ENCODE measurements at places on chromosomes 13 and 19.

- DNase-seq = peak; percentile 36
Observed at GRCh38 chr19:50046649-50047503, 21.1 kb downstream of the ZNF473 start.

- no peak for DNase-seq
Observed at GRCh38 chr19:32692727-32693061, 1.1 kb downstream of the NUDT19 start.

- no peak for DNase-seq
Observed at GRCh38 chr13:52428295-52428694, 22.1 kb downstream of the VPS36 start.

DNA sequence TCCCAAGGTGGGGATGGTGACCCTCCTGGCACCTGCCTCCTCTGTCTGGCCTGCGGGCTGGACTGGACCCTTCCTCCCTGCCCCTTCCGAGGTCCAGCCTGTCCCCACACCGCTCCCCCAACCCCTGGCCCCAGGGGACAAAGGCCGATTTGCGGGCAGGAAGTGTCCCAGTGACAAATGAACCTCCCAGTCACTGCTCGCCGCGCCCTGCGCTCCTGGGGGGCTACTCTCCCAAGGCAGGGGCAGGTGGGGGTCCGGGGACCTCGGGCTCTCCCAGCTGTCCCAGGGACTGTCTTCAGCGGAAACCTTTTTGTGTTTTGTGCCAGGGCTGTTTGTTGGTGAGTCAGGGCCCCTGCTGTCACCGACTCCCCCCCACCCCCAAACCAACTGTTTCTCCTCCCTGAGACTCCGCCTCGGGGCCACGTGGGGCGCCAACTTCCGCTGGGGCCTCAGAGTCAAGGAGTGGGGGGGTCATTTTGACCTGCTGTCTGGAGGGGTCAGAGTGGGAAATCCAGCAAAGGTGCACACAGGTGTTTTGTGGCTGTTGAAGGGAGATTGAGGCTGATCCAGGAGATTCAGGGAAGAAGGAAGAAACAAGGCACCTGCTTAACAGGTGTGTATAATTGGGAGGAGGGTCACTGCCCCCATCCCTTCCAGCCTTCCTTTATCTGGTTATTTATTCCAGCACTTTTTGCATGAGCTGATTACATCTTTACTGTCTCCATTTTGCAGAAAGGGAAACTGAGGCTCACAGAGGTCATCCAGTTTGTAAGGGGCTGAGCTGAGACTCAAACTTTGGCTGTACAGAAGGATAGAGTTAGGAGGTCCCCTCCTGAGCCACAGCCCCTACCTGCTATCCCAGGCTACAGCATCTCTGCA, 831 bp downstream of the PGPEP1 start:
- peak; percentile 31 for DNase-seq

DNA sequence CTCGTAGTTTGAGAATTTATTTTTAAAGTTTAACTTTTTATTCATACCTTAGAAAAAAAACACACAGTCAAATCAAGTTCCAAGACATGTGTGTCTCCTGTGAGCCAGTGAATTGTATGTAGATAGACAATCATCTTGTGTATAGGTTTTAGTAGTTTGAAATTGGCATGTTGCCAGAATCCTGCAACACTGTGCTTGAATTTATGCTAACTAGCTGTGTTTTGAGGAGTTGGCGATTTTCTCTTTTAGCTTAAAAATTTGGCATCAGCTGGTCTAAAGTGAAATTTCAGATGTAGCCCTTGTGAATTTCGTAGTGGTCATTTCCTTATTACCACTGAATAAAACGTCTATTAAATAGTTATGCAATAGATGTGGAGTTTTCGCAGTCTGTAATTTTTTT, 213.2 kb downstream of the ATP8A2 start:
- no peak for DNase-seq

DNA sequence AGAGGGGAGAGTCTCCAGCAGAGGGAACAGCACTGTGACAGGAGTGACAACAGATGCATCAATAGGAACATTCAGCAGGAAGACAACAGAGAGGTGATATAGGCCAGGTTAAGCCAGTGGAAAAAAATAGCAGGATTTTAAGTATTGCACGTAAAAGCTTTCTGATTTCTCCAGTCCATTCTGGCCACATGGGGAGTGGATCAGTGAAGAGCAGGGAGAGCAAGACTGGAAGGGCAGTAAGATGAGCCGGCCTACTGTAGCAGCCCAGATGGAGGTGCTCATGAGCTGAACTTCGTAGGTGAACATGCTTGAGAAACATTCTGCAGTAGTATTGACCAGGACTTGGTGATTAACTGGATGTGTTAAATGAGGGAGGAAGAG, 1.7 kb downstream of the UTP14C start:
- DNase-seq = no peak

DNA sequence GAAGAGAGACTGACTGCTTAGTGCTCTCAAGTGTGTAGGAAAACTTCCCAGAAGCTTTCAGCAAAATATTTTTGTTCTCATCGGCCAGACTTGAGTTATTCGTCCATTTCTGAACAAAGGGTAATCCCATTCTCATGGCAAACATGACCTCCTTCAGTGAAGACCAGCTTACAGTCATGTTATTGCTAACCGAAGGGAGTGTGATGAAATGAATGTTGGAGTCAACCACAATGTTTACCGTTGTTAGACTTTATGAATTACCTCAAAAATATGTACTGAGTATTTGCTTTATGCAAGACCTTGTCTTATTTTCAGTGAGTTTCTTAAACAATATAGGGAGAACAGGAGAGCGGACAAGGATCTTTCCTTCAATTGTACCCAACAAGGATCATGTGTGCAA, 228.6 kb downstream of the LMO7 start:
- no peak for DNase-seq

DNA sequence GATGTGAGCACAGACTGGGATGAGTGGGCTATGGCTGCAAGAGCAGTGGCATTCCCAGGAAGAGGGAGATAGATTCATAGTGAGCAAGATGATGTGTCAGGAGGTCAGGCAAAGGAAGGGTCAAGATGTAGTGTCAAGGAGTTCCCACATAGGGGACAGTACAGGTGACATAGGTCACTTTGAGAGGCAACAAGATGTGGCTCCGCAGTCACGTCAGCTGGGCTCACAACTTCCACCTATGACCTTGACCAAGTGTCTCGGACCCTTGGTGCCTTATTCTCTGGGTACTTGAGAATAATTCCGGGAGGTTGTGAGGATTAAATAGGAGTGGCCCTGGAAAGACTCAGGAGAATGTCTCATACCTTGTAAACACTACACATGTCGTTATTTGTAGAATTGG, 10.5 kb downstream of the ZNF317 start:
- no peak for DNase-seq

DNA sequence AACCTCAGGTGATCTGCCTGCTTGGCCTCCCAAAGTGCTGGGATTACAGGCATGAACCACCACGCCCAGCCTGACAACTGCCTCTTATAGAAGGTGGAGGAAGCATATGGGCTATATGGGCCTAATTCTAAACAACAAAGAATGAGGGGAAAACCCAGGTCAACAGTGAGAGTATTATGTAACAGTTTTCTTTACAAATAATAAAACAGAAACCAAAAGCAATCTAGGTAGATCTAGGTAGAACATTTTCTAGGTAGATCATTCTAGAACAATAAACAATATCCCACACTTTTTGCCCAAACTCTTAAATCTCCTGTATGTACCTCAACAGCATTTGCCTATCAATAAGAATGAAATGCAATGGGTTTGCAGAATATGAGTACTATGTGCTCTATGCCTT, 267.4 kb downstream of the ABCC4 start:
- DNase-seq = no peak
